BJ (cell line): ENCODE measurements at places on chromosomes 13 and 19. TPM values are rescaled to one million over a fixed set of nuclear protein-coding genes. Genes with fewer than 3 reads are reported as not detected.

DNA sequence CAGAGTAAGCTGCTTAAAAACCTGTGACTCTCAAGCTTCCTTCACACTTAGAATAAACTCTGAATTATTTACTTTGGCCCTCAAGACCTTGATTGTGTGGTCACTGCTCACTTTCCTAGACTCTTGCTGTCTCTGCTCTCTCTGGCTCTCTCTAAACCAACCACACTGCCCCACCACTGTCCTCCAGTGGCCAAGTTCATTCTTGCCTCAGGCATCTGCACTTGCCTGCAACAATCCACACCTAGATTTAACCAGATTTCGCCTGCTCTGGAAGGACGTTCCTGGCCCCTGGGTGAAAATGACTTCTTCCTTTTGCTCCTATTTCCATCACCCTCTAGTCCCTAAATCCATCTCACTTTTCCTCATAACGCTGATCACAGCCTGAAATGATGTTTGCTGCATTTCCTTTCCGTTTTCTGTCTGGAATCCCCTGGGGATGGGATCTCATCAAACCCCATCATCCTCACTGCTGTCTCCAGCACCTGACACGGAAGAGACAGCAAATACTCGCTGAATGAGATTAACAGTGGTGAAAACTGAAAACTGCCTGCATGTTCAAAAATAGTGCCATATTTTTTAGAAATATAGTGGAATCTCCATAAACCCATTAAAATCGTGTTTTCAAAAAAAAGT lies 232.6 kb downstream of the UQCRFS1 start:
- no peak for DNase-seq

- DNase-seq = no peak
Observed at GRCh38 chr19:1220976-1221903, 15.7 kb downstream of the STK11 start.

DNA sequence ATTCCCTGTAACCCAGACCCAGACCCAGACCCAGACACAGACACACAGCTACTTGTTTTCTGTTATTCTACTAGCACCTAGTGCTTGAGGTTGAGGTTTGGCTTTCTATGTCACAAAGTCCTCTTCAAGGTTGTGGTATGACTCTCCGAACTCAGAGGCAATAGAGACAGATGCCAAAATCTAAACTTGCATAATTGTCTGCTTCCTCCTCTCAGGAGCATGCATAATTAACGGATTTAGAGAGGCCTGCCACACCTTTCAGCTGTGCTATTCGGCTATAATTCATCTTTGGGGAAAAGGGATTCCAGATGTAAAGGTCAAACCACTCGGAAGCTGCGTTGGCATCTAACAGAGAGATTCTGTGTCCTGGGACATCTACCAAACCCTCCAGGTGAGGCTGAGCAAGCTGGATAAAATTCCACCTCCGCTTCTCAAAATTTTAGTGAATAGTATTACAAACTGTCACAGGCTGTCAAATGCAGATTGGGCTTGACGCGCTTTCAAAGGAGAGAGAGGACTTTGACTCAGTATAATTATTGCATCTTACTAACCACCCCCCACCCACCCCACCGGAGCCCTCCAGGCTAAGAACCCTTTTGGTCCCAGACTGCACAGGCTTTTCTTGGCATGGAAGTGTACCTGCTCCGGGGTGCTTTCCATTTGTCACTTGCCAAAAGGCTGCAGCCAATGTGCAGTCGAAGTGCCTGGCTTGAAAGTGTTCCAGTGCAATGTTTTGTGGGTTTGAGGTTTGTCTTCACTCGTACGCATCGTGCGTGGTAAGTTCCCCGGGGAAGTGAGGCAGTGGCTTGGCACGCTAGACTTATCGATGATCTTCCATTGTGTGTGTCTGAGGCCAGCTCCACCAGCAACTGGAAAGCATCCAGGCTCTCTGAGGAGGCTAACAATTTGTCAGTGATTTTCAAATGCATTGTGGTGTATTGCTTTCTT lies 194.1 kb downstream of the TDRD3 start:
- no peak for DNase-seq

- DNase-seq = no peak
Observed at GRCh38 chr13:100478107-100478809, 110.3 kb downstream of the GGACT start.

DNA sequence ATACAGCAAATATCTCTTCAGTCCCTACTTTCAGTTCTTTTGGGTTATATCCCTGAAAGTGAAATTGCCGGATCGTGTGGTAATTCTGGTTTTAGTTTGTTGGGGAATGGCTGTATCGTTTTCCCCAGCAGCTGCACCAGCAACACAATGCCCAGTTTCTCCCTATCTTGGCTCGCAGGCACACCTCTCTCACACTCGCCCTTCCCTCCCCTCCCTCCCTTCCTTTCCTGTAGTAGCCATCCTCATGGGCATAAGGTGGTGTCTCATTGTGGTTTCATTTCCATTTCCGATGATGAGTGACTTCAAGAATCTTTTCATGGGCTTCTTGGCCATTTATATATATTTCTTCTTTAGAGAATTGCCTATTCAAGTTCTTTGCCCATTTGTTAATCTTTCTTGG lies 8.6 kb upstream of the GPR18 start:
- no peak for DNase-seq

DNA sequence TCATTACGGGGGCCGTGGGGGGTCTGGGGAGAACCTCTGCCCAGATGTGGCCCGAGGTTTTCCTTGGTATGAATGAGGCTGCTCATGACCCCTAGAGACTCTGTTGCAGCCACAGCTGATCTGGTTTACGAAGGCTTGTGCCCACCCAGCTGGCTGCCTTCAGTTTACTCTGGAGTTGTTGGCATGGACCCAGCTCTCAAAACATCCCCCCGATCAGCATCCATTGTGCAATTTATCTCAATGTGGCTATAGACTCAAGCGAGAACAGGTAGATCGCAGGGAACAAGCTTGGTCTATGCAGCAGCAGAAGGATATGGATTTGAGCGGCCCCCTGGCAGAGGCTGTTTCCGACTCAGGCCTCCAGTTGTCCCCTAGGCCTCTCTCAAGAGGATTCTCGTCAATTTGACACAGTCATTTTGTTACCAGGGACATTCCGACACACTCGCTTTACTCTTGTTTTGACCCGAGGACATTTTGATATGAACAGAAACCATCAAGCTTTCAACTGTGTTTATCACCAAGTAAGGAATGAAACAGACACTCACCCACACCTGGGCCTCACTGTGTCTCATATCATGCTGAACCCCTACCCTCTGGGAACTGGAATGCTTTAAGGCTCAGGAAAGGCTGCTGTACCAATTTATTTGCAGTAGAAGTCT lies 161.5 kb downstream of the KATNAL1 start:
- DNase-seq = no peak

DNA sequence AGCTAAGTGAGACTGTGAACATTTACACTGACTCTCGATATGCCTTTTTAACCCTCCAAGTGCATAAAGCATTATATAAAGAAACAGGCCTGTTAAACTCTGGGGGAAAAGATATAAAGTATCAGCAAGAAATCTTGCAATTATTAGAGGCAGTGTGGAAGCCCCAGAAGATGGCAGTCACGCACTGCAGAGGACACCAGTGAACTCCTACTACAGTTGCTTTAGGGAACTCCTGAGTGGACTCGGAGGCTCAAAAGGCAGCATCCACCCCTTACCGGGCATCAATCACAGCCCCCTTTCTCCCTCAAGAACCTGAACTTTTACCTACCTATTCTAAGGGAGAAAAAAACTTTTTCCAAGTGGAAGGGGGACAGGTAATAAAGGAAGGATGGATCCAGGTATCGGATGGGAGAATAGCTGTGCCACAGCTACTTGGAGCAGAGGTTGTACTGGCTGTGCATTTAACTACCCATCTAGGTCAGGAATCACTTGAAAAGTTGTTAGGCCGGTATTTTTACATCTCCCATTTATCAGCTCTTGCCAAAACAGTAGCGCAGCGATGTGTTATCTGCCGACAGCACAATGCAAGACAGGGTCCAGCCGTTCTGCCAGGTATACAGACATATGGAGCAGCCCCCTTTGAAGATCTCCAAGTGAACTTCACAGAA lies 80.1 kb downstream of the ZNF486 start:
- DNase-seq = no peak

GRCh38 chr13:109968876-109969577 lies 182.6 kb upstream of the IRS2 start:
- no peak for DNase-seq

- no peak for DNase-seq
Observed at GRCh38 chr13:51559946-51560735, 24.1 kb upstream of the WDFY2 start.

DNA sequence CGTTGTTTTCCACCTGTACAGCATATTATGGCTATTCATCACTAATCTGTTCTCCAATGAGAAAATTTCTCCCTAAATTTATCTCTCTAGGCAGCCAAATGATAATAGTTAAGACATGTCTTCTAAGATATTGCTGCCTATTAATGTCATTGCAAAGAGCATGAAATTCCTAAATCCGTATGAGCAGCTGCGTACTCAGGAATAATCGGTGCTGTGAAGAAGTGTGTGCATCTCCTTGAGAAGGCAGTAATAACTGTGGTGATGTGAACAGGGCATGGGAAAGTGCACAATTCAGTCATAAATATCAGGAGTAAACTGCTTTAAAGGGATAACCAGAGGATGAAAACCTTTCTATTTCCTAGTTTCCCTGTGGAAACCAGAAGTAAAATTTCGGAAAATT lies 112.2 kb downstream of the SLITRK5 start:
- no peak for DNase-seq

GRCh38 chr13:48121733-48122132 lies 26.8 kb upstream of the MED4 start:
- DNase-seq = no peak

KMT2B gene
- polyA plus RNA-seq = 6.1 and 13.3 TPM in 2 replicates

CD37 gene
- not detected in 2 replicates for polyA plus RNA-seq

SLC8A2 gene
- polyA plus RNA-seq = 0.02 TPM in 1 of 2 replicates, not detected in the other
